ENCODE measurements at places on chromosomes 6 and 20.
A peak's percentile ranks its signal among the peaks of the same experiment; 100 is the strongest.

- no peak for DNase-seq
Measured at GRCh38 chr6:132122871-132123270, 171.7 kb upstream of the CCN2 start.

GRCh38 chr6:127484212-127484863 is 25.1 kb upstream of the KIAA0408 start:
- DNase-seq = no peak

DNA sequence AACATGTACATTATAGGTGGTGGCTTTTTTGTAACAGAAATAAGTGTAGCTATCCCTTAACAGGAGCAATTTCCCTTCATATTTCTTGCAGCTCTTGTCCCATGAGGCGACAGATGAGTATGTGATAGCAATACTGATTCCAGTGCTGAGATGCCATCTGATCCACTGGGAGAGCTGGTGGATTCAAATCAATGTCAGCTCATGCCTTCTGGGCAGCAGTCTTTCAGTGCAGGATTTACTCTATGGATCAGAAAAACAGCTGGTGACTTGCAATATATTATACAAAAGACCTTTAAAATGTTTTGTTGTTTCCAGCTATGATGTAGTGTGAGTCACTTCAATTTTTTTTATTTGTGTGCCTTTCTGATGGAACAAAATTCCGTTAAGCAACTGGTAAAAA is 259.9 kb upstream of the SASH1 start:
- peak; percentile 37 for DNase-seq

- no peak for DNase-seq
Measured at GRCh38 chr6:110216140-110216539, 35.9 kb downstream of the CDC40 start.

DNA sequence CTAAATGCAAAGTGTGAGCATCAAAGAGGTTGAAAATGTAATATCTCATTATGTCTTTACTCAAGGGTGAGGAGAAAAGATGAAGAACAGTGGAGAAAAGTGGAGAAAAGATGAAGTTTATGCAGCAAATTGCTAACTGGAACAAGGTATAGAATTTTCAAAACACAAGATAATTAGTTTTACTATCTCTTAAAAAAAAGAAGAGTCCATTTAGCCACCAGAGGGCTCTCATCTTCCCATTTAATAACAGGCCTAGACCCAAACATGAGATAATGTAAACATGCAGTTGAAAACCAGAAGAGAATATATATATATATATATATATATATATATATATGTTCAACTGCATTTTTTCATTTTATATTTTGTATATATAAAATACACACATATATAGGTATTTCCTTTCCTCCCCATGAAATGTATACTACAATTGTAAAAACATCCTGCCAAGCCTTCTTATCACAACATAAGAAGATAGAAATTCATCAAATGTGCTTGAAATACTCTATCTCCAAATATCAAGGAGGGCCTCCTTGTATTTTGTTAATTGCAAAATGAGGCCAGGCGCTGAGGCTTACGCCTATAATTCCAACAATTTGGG is 78.4 kb downstream of the ADTRP start:
- DNase-seq = no peak

DNA sequence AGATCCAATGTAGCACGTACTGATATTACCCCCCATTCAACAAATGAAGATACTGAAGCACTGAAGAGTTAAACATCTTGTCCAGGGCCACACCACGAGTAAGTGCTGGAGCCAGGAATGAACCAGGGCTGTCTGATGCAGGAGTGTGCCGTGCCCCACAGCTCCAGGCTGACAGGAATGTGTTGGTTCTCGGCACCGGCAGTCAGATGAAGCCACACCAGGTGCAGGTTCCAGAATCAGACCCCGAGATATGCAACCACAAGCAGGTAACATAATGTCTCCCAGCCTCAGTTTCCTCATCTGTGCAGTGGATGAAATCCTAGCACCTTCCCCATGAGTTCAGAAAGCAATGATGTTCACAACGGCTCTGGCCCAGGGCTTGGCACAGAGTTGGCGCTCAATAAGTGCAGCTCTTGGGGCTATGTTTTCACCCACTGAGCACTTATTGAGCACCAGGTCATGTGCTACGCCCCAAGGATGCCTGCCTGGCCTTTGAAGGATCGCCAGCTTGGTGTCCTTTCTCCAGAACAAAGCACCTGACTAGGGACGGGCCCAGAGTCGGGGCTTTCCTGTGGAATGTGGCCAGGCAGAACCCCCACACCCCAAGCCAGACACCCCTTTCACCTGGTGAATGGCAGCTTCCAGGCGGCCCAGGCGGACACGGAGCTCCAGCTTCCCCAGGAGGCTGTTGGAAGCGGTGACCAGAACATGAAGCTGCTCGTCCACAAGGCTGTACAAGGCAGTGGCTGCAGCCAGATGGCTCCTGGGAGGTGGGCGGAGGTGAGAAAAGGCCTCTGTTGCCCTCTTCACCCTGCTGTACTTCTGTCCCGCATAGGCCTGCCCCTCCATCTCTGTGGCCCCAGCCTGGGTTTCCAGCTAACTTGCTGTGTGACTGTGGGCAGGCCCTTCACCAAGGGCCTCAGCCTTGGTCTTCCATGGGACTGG is 41.3 kb downstream of the KIAA1755 start:
- DNase-seq = no peak

DNA sequence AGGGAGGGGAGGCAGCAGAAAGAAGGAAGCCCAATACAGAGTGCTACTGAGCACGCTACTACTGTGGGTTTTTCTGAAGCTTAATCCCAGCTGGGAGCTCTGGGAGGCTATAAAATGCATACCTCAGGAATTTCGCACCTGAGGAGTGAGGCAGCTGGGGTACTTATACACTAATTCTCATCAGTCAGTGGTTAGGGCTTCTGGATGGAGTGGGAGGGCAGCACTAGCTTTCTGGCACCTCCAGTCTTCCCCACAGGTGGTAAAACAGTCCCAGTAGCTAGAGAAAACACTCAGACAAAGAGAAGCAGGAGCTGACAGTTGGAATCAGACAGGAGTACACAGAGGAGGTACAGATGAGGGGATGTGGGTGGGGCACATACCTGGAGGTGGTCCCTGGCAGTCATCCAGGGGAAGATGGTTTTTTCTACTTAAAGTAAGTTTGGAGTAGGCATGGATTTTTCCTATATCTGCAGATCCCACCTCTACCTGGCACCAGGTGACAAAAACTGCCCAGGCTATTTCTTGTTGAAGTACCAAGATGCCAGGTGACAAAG is 37.8 kb downstream of the CPXM1 start:
- DNase-seq = no peak

DNA sequence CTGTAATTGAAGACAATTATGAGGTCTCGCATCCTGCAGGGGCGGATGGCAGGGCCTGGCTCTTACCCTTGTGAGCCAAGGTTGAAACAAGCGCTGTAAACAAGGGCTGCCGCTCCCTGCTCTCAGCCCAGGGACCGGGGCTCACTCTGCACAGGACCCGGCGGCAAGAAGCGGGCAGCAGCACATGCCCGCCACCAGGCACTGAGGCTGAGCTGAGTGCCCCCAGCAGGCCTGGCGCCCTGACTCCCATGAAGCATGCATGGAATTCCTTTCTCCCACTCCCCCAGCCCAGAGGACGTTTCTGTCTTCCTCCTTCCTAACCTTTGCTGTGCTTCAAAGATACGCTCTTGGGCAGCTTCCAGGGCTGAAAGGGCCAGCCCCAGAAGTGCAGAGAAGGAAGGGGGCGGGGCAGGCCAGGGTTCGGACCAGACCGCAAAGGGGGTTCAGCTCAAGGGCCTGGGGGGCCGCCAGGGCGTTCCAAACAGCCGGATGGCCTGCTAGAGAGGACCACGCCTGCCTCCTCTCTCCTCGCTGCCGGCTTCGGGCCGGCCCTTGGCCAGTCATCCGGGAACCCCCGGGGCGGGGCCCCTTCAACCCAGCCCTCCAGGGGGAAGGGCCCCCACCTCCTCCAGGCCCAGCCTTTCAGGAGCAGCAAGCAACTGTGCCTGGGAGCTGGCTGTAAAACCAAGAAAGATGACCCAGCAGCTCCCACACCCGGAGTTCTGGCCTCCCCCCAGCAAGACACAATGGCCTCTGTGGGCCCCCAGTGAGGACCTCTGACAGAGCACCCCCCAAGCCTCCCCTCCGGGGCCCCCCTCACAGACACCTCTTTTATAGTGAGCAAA is 109.9 kb downstream of the NOL4L start:
- peak; percentile 88 for DNase-seq

GRCh38 chr20:58492074-58492718 is 23.0 kb downstream of the APCDD1L start:
- DNase-seq = no peak

GRCh38 chr6:116139917-116140316 is 14.0 kb upstream of the COL10A1 start:
- no peak for DNase-seq

DNA sequence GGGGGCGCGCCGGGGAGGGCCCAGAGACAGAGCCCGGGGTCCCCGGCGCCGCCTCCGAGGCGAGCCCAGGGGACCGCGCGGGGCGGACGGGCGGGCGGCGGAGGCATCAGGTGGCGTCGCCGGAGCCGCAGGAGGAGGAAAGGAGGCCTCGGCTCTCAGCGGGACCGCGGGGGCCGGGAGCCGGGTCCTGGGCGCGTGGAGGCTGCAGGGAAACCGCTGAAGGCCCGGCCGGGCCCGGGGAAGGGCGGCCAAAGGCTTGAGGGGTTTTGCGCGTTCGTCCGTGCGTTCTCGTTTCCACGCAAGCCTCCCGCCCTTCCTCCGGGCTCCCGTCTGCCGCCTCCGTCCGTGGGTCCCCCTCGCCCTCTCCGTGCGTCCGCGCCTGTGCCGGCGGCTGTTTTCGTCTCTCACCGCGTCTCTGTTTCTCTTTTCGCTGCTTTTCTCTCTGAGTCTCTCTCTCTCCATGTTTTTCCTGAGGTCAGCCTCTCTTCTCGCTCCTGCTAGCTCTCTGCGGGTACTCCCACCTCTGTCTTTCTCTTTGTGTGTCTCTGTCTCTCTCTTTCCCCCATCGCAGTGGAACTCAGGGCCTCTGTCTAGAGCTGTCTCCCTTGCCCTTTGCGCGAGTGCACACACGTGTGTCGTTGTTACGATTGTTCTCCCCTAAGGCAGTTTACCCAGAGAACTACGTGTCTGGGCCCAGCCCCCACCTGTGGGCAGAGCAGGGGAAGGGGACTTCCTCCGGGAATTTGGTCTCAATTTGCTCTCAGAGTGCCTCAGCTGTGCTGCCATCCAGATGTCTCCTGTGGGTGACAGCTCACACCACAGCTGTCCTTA is 2.1 kb downstream of the IRF4 start:
- DNase-seq = peak; percentile 62

DNA sequence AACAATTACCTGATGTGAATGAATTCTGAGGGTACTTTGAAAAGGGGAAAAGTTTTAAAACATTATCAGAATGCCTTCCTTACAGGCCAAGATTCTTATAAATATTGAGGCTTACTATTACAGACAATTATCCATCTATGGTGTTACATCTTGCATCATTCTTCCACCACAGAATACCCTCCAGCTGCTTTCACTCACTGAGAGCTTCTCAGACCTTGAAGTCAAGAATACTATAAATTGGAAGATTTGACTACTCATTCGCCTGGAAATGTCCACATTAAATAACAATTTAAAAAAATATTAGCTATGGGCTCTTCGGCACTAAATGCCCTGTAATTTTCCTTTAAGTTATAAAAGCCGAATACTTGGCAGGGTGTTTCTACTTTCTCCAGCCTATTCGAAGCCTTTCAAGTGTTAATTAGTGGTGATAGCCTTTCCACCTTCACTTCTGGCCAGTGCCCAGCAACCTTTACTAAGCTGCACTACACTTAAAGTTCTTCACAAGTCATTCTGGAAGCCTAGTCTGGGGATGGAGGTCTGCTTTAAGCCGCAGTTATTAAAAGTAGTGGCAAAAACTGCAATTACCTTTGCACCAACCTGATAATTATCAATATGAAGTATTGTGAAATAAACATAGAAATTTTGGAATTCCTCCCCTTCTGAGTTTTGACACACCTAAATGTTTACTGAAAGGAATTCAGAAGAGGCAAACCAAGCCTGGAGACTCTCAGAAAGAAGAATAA is 100.9 kb downstream of the BMP5 start:
- DNase-seq = no peak

- no peak for DNase-seq
Measured at GRCh38 chr6:91573826-91574416, 987.0 kb upstream of the MAP3K7 start.

DNA sequence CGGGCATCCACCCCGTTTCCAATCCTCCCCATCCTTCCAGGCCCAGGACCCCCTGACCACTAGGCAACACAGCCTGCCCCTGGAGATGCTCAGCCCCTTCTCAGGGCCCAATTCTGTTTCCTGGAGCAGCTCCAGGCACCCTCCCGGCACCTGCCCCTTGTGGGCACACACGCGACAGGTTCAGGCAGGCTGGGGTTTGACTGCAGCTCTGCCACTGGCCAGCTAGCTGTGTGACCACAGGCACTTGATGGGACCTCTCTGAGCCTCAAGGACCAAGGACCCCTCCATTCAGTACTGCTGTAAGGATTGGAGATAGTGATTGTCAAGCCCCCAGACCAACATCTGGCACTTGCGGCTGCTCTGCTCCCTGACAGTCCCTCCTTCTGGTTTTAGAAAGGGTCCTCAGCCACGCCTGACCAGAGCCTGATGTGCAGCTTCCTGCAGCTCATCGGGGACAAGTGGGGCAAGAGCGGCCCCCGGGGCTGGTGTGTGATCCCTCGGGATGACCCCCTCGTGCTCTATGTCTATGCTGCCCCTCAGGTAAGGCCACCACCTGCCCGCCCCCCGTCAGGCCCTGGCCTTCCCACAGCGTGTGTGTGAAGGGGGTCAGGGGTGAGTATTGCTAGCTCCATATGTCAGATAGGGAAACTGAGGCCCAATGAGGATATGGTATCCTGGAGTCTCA is 21.7 kb downstream of the FGD2 start:
- DNase-seq = no peak

DNA sequence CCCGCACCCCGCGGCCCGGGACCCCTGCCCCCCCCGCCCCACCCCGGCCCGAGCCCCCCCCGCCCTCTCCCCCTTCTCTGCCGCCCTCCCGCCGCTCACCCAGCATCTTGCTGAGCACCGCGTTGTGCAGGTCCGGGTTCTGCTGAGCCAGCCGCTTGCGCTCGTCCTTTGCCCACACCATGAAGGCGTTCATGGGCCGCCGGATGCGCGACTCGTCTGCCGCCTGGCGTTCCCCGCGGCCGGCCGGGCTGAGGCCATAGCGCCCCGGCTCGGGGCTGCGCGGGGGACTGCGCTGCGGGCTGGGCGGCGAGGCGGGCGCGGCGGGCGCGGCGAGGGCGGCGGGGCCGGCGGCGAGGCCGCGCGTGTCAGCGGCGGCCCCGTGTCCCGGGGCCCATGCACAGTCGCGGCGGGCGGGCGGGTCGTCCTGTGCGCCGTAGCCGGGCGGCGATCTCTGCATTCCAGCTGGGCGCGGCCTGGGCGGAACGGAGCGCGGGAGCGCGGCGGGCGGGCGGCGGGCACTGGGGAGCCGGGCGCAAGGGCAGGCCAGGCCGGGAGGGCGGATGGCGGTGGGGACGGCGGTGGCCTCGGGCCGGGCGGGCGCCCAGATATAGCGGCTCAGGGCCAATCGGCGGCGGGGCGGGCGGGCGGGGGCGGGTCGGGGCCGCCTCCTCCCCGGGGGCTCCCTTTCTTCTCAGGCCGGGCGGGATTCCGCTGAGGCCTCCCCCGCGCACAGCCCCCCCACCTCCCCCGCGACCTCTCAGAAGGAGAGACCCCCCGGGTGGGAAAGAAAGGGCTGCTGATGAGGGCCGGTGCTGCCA is at the start of gene SOX18:
Gene SOX18, minus strand, starts transcription at position 580 of the 818 bp plus-strand sequence. Its CDS starts 123 bp downstream, at position 457.
- DNase-seq = no peak

- DNase-seq = no peak
Measured at GRCh38 chr6:2615251-2615650, 135.5 kb downstream of the MYLK4 start.

- DNase-seq = no peak
Measured at GRCh38 chr20:36320261-36320897, 14.2 kb downstream of the DLGAP4 start.

GRCh38 chr6:93365445-93365844 is 53.9 kb downstream of the EPHA7 start:
- no peak for DNase-seq
